Neural crest cell (in vitro differentiated cells): ENCODE measurements at places on chromosomes 7 and 10.

- no peak overlapping the region for H3K27ac ChIP-seq
- no peak overlapping the region for H3K4me3 ChIP-seq
- DNase-seq = no peak
- H3K4me1 ChIP-seq = peaks cover 65% of the 10 kb centered on the region
- no peaks in the 10 kb centered on the region for H3K36me3 ChIP-seq
These were observed 60.2 kb downstream of the NRP1 start for GRCh38 chr10:33274096-33274785.

GRCh38 chr10:132332433-132332754 is 401 bp downstream of the LRRC27 start:
- H3K4me3 ChIP-seq = peak overlapping the region; percentile 90
- DNase-seq = no peak
- H3K36me3 ChIP-seq = peaks cover 6% of the 10 kb centered on the region
- H3K27me3 ChIP-seq = no peaks in the 10 kb centered on the region

DNA sequence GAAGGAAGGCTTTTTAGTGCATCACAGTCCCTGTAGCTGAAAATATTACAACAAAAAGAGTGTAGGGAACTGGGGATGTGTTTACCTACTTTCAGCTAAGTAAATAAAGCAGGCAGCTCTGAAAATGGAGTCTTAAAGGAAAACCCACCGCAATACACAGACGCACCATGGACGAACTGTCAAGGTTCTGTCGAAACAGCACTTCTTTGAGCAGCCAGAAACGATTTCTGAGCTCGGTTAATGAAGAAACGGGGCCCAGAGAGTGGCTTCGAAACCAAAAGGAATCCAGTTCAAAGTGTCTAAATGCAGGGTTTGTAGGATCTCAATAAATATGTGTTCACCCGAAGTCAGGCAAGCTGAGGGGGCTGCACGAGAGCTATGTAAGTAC is 275.4 kb upstream of the NEBL start:
- H3K4me1 ChIP-seq = peaks cover 58% of the 10 kb centered on the region
- no peak for DNase-seq
- H3K4me3 ChIP-seq = peak overlapping the region; percentile 84
- H3K27me3 ChIP-seq = peaks cover 36% of the 10 kb centered on the region

GRCh38 chr10:14873090-14873760 is 5.4 kb upstream of the SUV39H2 start:
- H3K27me3 ChIP-seq = no peaks in the 10 kb centered on the region
- H3K4me3 ChIP-seq = no peak overlapping the region
- H3K4me1 ChIP-seq = peaks cover 15% of the 10 kb centered on the region
- no peak overlapping the region for H3K27ac ChIP-seq
- H3K36me3 ChIP-seq = peaks cover 3% of the 10 kb centered on the region

GRCh38 chr7:107972075-107972482 is 30.9 kb downstream of the LAMB1 start:
- no peak overlapping the region for H3K4me3 ChIP-seq
- peaks cover 22% of the 10 kb centered on the region for H3K4me1 ChIP-seq
- DNase-seq = no peak
- peaks cover 22% of the 10 kb centered on the region for H3K36me3 ChIP-seq
- no peaks in the 10 kb centered on the region for H3K27me3 ChIP-seq
- H3K27ac ChIP-seq = peak overlapping the region; percentile 59

DNA sequence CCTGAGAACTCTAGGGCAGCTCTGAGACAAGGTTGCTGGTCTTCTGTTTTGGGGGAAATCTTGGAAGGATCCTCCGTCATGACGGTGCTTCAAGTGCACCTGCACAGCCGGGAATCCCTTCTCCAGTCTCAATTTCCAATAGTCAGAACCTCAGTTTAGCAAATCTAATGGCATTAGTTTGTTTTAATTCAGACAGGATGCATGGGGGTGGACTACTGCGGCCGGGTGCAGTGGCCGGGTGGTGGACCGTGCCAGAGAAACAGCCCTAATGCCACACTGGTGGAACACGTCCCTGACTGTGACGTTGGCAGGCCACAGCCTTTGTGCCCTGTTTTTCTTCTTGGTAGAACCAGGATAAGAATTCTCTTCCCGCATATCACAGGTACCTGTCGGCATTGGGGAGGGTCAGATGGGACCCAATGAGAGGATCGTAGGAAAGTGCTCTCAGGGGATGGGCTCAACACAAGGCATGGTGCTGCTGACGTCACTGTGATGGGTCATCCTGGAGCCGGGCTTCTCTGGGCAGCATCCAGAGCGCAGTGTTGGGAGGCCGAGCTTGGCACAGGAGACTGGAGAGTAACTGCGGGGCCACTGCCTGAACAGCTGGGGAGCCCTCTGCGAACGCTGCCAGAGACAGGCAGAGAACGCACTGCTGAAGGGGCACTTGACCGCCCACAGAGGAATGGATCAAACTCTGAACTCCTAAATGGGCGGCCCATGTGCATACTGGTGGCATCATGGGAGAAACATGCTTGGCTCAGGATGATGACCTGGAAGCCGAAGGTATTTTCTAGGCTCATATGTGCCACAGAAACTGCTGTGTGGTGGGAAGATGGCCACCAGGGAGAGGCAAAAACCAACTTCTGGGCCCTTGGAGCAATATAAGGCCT is 313.8 kb upstream of the SHH start:
- no peaks in the 10 kb centered on the region for H3K27me3 ChIP-seq
- no peak overlapping the region for H3K27ac ChIP-seq
- DNase-seq = no peak
- no peak overlapping the region for H3K4me3 ChIP-seq
- no peaks in the 10 kb centered on the region for H3K4me1 ChIP-seq

DNA sequence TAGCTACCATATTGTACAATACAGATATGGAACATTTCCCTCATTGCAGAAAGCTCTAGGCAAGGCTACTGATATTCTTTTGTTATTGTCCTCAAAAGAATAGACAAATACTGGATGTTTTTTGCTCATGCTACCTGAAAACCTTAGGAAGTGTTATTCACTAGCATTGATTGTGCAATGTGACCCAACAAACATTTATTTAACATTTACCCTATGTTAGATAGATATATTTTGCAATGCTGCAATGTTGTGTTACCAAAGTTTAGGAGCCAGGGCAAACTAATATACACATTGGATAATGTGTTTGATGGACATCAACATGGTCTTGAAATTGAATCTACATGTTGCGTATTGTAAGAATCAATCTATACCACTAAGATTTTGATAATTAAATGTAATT is 112.8 kb upstream of the CREB5 start:
- H3K27me3 ChIP-seq = peaks cover 5% of the 10 kb centered on the region
- no peak overlapping the region for H3K4me3 ChIP-seq
- no peaks in the 10 kb centered on the region for H3K36me3 ChIP-seq

- H3K4me3 ChIP-seq = no peak overlapping the region
- no peaks in the 10 kb centered on the region for H3K36me3 ChIP-seq
- peaks cover 17% of the 10 kb centered on the region for H3K4me1 ChIP-seq
- H3K27me3 ChIP-seq = no peaks in the 10 kb centered on the region
- peak; percentile 51 for DNase-seq
- H3K27ac ChIP-seq = peak overlapping the region; percentile 22
These were observed 98.2 kb upstream of the DKK1 start for GRCh38 chr10:52215745-52216361.

- H3K27ac ChIP-seq = no peak overlapping the region
- no peak overlapping the region for H3K4me3 ChIP-seq
These were observed 85.2 kb downstream of the VTI1A start for GRCh38 chr10:112532189-112532588.

- H3K4me1 ChIP-seq = peaks cover 30% of the 10 kb centered on the region
- DNase-seq = peak; percentile 43
- H3K27ac ChIP-seq = peak overlapping the region; percentile 93
- H3K27me3 ChIP-seq = peaks cover 2% of the 10 kb centered on the region
These were observed 28.8 kb upstream of the HECTD2 start for GRCh38 chr10:91381257-91381891.

- H3K36me3 ChIP-seq = no peaks in the 10 kb centered on the region
- H3K27me3 ChIP-seq = no peaks in the 10 kb centered on the region
- no peak for DNase-seq
- no peak overlapping the region for H3K4me3 ChIP-seq
These were observed 116.2 kb downstream of the CDH23 start for GRCh38 chr10:71512761-71513539.

- H3K36me3 ChIP-seq = no peaks in the 10 kb centered on the region
- no peaks in the 10 kb centered on the region for H3K27me3 ChIP-seq
- DNase-seq = no peak
- no peak overlapping the region for H3K4me3 ChIP-seq
These were observed 105.2 kb downstream of the THSD7A start for GRCh38 chr7:11726794-11727155.

DNA sequence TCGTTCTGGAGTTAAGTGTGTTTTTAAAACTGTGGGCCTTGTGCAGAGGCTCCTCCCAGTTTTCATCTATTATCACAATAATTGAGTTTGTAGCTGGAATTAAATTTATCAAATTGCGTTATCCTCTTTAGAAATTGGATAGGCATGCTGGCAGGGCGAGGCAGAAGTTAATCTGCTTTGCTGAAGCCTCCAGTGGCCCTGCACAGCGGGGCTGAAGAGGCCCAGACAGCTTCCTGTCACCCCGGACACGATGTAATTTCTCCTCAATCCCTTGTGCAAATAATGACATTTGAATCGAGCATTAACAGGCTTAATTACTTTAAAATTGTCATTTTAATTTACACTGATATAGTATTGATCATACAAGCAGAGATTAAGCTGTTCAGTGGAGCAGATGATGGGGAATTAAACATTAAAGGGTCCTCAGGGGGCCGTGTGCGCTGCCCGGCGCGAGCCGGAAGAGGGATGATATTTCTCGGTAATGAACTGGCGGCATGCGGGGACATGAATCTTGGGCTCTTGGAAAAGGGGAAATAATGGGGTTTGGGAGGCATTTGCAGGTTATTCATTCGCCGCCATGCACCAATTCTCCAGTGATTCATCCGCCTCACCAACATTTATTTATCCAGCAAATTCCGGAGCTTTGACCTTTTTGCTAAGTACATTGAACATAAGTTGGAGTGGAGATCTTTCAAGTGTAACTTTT is 118.5 kb downstream of the NKX6-2 start:
- H3K36me3 ChIP-seq = no peaks in the 10 kb centered on the region
- DNase-seq = no peak
- no peak overlapping the region for H3K27ac ChIP-seq
- H3K27me3 ChIP-seq = peaks cover 4% of the 10 kb centered on the region

GRCh38 chr10:45581582-45582385 is 90.8 kb downstream of the ZFAND4 start:
- H3K36me3 ChIP-seq = peaks cover 12% of the 10 kb centered on the region
- no peak for DNase-seq
- no peaks in the 10 kb centered on the region for H3K4me1 ChIP-seq
- no peak overlapping the region for H3K27ac ChIP-seq
- no peaks in the 10 kb centered on the region for H3K27me3 ChIP-seq
- H3K4me3 ChIP-seq = no peak overlapping the region

- DNase-seq = no peak
- H3K4me1 ChIP-seq = peaks cover 25% of the 10 kb centered on the region
- peaks cover 9% of the 10 kb centered on the region for H3K27me3 ChIP-seq
- no peak overlapping the region for H3K27ac ChIP-seq
- no peak overlapping the region for H3K4me3 ChIP-seq
These were observed 34.2 kb downstream of the PDGFA start for GRCh38 chr7:485188-486081.

DNA sequence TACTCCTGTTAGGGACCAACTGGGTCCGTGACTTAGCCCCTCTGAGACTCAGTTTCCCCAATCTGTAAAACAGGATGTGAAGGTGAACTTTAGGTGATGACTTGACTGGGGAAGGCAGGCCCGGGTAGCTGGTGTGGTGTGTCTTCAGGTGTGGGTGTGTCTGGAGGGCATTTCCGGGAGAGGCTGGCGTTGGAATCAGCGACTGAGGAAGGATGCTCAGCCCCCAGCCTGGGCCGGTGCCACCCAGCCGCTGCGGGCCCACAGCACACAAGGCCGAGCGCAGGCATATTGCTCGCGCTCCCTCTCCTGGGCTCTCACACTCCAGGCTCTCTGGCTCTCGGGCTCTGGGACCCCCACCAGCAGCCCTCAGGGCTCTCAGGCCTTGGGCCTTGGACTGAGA is 31.7 kb upstream of the CNPY1 start:
- DNase-seq = no peak
- H3K27me3 ChIP-seq = peaks cover 10% of the 10 kb centered on the region
- no peak overlapping the region for H3K4me3 ChIP-seq
- H3K27ac ChIP-seq = no peak overlapping the region
- H3K36me3 ChIP-seq = no peaks in the 10 kb centered on the region
- no peaks in the 10 kb centered on the region for H3K4me1 ChIP-seq

GRCh38 chr7:87354749-87355148 is 9.3 kb downstream of the CROT start:
- H3K4me1 ChIP-seq = no peaks in the 10 kb centered on the region
- peak; percentile 18 for DNase-seq
- no peak overlapping the region for H3K4me3 ChIP-seq
- no peak overlapping the region for H3K27ac ChIP-seq
- no peaks in the 10 kb centered on the region for H3K27me3 ChIP-seq
- H3K36me3 ChIP-seq = peaks cover 76% of the 10 kb centered on the region

DNA sequence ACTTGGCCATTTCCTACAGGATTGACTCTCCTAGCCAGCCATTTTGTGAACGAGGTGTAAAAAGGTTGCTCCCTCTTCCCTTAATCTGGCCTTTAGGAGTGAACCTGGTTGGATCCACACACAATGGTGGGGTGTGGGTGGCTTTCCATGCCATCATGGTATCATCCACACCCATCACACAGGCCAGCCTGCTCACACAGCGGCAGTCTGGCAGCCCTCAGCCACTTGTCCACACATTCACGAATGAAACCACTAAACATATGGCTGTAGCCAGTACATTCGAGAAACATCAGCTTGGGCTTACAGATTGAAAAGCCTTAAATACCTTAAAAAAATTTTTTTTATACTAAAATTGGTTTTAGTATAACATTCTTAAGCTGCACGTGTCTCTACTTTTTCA is 31.9 kb downstream of the NEUROD6 start:
- H3K27ac ChIP-seq = no peak overlapping the region
- H3K36me3 ChIP-seq = no peaks in the 10 kb centered on the region
- no peaks in the 10 kb centered on the region for H3K27me3 ChIP-seq
- H3K4me3 ChIP-seq = no peak overlapping the region

DNA sequence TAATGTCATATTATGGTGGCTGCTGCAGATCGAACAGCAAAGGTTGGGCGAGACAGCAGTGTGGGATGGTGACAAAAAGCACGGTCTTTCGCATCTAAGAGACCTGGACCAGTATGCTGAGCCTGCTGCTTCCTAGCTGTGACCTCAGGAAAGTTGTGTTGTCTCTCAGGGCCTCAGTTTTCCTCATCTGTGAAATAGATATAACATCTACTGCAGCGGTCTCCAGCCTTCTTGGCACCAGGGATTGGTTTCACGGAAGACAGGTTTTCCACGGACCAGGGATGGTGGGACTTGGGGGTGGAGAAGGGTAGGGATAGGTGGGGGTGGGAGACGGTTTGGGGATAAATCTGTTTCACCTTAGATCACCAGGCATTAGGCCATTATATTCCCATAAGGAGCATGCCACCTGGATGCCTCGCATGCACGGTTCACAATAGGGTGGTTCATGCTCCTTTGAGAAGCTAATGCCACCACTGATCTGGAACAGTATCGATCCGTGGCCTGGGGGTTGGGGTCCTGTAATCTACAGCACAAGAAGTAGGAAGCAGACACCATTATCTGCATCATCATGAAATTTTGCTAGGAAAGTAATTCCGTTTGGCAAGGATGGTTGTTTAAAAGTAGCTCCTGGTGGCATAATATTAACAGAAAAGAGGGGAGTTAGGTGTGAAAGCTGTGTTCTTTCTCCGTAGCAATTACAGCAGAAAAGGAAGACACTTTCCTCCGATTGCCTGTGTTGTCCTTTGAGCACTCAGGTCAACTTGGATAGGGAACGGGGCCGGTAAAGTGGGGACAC is 10.8 kb downstream of the KLF6 start:
- H3K4me1 ChIP-seq = peaks cover 18% of the 10 kb centered on the region
- DNase-seq = no peak

- no peak for DNase-seq
- peaks cover under 1% of the 10 kb centered on the region for H3K36me3 ChIP-seq
- H3K27me3 ChIP-seq = no peaks in the 10 kb centered on the region
- no peak overlapping the region for H3K27ac ChIP-seq
- H3K4me3 ChIP-seq = no peak overlapping the region
These were observed 193.1 kb downstream of the RNLS start for GRCh38 chr10:88390041-88390440.
